SK-N-SH (cell line): ENCODE measurements at places on chromosomes 5 and 9. TPM values are rescaled to one million over a fixed set of nuclear protein-coding genes. Genes with fewer than 3 reads are reported as not detected.

Gene FNIP1
- polyA plus RNA-seq, result 2.4 and 3.7 TPM in 2 replicates

Gene MED22
- 23.0 and 27.9 TPM in 2 replicates for polyA plus RNA-seq

Gene IFNK
- polyA plus RNA-seq, result not detected in 2 replicates

Gene ZNF462
- 5.2 and 5.5 TPM in 2 replicates for polyA plus RNA-seq

Gene PLCXD3
- 0.15 and 0.34 TPM in 2 replicates for polyA plus RNA-seq

Gene CFAP157
- polyA plus RNA-seq, result 0.19 and 0.25 TPM in 2 replicates

Gene MARVELD2
- 0.07 TPM in 1 of 2 replicates, not detected in the other for polyA plus RNA-seq

Gene ORM1
- polyA plus RNA-seq, result not detected in 2 replicates

Gene PPP3R2
- polyA plus RNA-seq, result not detected in 2 replicates

Gene SLC36A3
- not detected in 2 replicates for polyA plus RNA-seq

Gene ABO
- not detected in 2 replicates for polyA plus RNA-seq

Gene PARP8
- 6.2 and 8.6 TPM in 2 replicates for polyA plus RNA-seq

Gene RNF130
- polyA plus RNA-seq, result 41.4 and 49.6 TPM in 2 replicates

Gene IL7R
- 3.0 and 4.5 TPM in 2 replicates for polyA plus RNA-seq

Gene LCN10
- not detected in 2 replicates for polyA plus RNA-seq

Gene SOX30
- polyA plus RNA-seq, result 0.10 and 0.13 TPM in 2 replicates

Gene MYOZ3
- polyA plus RNA-seq, result 0.26 and 0.41 TPM in 2 replicates

Gene NR2F1-AS1
- polyA plus RNA-seq, result 7.4 and 8.3 TPM in 2 replicates

Gene DMGDH
- 0.56 and 0.70 TPM in 2 replicates for polyA plus RNA-seq

Gene ANKRD34B
- not detected in 2 replicates for polyA plus RNA-seq

Gene IFNA21
- not detected in 2 replicates for polyA plus RNA-seq

Gene S100Z
- not detected in 2 replicates for polyA plus RNA-seq

Gene SPATA6L
- polyA plus RNA-seq, result 0.44 and 0.47 TPM in 2 replicates

Gene PHYHD1
- 0.19 TPM in 1 of 2 replicates, not detected in the other for polyA plus RNA-seq
